ENCODE measurements at places on chromosomes 2 and 18.

- DNase-seq, result peak; percentile 94
Observed at GRCh38 chr2:47008381-47009252, 93.0 kb upstream of the MCFD2 start.

- no peak for DNase-seq
Observed at GRCh38 chr2:36376992-36377738, 21.6 kb downstream of the CRIM1 start.

- peak; percentile 72 for DNase-seq
Observed at GRCh38 chr2:74690571-74690970, 36.5 kb downstream of the SEMA4F start.

DNA sequence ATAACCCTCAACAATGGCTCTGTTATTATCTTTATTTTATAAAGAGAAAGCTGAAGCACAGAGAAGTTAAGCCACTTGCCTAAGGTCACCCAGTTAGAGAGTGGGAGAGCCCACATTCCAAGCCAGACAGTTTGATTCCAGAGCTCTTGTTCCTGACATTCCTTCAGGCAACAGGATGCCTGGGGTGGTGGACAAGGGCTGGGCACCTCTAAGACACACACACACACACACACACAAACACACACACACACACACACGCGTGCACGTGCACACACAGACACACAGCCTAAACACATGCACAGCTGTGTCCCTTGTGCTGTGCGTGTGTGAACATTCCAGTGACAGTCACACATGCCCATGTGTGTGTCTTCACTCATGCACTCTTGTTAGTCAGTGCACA, 26.4 kb downstream of the CELF4 start:
- DNase-seq, result no peak

GRCh38 chr18:7272311-7273049, 41.6 kb downstream of the LRRC30 start:
- no peak for DNase-seq

DNA sequence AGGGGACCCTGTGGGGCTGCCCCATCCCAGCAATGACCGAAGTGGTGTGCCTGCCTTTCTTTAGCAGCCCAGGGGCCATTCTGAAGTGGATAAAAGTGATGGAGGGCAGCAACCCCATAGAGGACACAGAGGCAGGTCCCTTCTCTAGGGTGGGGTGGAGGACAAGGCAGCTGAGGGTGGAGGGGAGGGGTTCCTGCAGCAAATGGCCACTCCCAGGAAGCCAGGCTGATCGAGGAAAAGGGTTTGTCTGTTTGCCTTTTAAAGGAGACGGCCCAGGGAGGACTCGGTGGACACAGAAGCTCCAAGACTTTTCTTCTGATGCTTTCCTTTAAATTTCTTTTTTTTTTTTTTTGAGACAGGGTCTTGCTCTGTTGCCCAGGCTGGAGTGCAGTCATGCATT, 272.8 kb downstream of the TWIST2 start:
- DNase-seq, result no peak

DNA sequence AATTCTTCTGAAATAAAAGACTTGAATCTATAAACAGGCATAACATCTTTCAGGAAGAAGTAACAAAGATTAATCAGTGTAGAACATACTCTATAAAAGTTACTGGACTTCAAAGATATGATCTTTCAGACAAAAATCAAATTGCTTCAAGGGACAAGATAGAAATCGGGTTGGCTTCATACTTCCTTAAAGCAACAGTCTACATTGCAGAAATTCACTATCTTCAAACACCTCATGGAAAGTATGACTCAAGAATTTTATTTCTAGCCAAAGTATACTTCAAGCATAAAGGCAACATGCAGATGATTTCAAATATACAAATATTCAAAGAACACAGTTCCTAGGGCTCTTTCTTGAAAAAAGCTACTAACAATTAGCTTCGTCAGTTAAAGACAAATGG, 240.7 kb downstream of the SRBD1 start:
- DNase-seq, result no peak

- DNase-seq, result no peak
Observed at GRCh38 chr2:85892216-85892944, 3.6 kb upstream of the ST3GAL5 start.

DNA sequence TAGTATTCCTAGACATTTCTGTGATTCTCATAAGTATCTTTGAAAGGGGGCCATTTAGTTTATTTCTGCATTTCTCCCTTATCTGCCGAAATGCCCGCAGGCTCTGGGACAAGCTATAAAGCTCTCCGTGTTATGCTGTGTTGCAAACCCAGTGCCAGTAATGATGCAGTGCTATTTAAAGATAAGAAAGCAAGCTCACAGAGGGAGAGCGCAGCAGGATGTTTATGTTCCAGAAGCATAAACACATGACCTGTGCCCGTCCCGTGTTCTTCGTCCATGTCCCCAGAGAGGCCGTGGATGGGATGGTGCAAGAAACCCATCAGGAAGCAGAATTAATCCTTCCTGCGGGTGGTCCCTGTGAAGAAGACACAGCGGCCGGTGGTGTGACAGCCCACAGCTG, 99.4 kb downstream of the NEDD4L start:
- no peak for DNase-seq

GRCh38 chr2:27581417-27582128, 1.3 kb upstream of the ZNF512 start:
- no peak for DNase-seq

DNA sequence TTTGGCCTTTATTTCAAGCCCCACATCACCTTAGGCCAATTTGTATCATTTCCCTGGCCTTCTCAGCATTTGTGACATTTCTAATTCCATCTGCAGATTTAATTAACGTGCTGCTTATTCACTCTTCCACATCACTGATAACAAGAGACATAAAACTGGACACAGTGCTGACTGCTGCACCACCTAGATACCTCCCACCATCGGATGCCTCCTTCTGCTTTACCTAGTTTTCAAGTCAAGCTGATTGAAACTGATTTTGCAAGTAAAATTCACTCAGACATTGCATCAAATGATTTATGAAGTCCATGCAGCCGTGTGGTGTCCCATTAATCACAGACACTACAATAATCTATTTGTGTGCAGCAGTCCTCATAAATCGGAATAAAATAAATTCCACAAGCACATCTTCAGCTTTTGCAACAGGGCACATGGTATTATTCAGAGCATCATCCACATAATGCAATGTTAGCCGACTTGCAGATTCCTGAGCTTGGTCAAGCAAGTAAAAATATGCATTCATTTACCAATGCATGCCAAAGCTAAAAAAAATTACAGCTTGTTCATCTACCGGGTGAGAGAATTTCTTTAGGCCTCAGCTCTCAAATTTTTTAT, 15.9 kb upstream of the CRIM1 start:
- DNase-seq, result no peak

GRCh38 chr18:58584200-58585127, 44.4 kb downstream of the ALPK2 start:
- DNase-seq, result no peak

Data from DMS79 treated with DMSO at 0.1 percent for 48 hours (cell line).